ENCODE measurements at places on chromosomes 12 and 14.
A peak's percentile ranks its signal among the peaks of the same experiment; 100 is the strongest.

GRCh38 chr12:8562310-8562709 lies 21.6 kb upstream of the CLEC4E start:
- DNase-seq = no peak

- DNase-seq = no peak
These were observed 322.2 kb downstream of the TMEM121 start for GRCh38 chr14:105848570-105848969.

- no peak for DNase-seq
These were observed 3.1 kb upstream of the TPH2 start for GRCh38 chr12:71935594-71935993.

DNA sequence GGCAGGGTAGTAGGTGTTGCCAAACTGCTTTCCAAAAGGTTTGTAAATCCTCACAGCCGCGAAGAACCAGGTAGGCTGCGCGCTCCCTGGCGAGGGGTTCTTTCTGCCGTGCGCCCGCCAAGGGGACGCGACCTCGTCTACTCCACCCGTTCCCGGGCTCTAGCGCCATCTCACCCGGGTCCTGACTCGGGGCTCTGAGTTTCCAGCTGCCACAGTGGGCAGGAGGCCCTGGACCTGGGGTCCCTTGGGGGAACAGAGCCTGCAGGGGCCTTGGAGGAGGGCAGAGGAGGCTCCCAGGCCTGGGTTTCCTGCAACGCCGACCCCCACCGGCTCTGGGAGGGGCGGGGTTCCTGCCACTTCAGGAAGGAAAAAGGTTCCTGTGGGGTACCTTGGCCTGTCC lies 706 bp downstream of the ANHX start:
- no peak for DNase-seq

DNA sequence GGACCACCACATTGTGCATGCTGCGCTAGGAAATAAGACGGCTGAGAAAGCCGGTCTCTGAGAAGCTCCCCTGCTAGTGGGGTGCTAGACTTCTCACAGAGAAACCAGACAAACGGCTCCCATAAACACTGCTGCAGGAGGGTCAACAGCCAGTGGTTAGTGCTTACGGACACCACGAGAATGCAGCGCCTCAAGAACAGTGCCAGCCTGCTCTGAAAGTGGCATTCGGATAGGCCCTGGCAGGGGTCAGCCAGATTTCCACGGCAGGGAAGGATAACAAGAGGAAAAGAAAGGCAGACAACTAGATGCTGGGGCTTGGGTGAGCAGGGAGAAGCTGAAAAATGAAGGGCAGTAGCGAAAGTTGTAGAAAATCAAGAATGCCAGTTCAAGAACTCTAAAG lies 26.4 kb downstream of the PPTC7 start:
- DNase-seq = no peak

DNA sequence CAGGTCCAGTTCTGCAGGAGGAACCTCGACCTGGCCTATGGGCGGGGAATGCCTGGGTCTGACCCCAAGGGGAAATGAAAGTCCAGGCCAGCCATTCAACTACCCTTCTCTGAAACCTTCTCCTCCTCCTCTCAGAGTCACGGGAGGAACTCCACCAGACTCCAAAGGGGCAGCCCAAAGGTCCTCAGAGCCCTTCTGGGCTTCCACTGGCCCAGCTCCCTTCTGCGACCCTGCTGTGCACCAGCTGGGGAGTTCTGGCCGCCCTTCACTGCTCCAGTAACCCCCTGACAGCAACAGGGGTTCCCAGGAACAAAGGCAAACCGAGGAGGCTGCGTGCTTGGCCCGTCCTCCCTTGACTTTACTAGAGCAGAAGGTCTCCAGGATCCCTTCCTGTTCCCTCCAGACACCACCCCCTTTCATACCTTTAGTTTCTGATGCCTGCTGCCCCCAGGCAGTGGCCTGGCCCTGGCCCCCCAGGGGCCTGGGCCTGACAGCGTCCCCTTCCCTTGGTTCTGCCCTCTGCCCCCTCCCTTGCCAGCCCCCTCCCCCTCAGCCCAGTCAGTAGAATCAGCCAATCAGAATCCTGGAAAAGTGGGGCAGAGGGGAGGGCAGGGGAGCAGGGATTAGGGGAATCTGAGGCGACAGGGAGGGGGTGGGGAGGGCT lies 850 bp upstream of the ZNF385A start:
- DNase-seq = no peak

- DNase-seq = no peak
These were observed 157.4 kb upstream of the FOXG1 start for GRCh38 chr14:28608851-28609828.

- DNase-seq = no peak
These were observed 15.0 kb downstream of the CEP128 start for GRCh38 chr14:80926397-80927082.

- DNase-seq = no peak
These were observed 84.6 kb upstream of the CCDC196 start for GRCh38 chr14:66401449-66402095.

GRCh38 chr14:103729496-103730448 lies 14.2 kb downstream of the ZFYVE21 start:
- DNase-seq = no peak

DNA sequence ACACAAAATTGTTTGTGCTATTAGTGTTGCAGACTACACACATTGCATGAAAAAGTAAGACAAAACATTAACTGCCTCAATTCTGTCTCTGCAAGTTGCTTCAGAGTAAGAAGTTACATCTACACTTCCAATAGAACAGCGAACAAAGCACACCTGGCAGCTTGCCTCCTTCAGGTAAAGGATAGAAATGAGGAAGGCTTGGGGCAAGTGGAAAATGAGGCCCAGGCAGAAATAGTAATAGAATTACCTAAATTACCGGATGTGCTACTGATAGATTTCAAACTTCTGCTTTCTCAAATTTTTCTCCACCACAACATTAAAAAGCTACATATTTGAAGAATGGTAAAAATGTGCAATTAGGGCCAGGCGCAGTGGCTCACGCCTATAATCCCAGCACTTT lies 37.7 kb downstream of the CCDC175 start:
- no peak for DNase-seq

DNA sequence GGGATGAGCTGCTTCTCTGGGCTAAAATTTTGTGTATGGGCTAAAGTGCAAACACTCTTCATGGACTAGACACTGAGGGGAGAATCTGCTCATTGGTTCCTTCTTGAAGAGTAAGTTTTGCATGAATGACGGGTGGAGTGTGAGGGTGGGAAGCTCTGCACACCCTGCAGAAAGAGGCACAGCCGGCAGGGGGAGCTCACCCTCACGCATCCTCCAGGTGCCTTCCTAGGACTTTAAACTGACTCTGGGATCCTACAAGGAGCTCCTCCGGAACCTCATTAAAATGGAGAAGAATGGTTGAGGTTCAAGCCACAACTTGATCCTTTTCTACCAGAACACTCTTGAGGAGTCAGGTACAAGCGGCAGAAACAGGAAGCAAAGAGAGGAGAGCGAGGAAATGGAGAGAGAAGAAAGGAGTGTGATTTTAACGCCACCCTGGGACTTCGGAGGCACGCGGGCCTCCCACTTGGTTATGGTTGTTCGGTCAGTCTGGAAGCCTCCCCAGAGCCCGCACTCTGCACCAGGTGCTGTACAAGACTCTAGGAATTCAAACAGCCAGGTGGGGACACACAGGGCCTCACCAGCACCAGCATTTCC lies 87.5 kb downstream of the SETD3 start:
- peak; percentile 27 for DNase-seq

DNA sequence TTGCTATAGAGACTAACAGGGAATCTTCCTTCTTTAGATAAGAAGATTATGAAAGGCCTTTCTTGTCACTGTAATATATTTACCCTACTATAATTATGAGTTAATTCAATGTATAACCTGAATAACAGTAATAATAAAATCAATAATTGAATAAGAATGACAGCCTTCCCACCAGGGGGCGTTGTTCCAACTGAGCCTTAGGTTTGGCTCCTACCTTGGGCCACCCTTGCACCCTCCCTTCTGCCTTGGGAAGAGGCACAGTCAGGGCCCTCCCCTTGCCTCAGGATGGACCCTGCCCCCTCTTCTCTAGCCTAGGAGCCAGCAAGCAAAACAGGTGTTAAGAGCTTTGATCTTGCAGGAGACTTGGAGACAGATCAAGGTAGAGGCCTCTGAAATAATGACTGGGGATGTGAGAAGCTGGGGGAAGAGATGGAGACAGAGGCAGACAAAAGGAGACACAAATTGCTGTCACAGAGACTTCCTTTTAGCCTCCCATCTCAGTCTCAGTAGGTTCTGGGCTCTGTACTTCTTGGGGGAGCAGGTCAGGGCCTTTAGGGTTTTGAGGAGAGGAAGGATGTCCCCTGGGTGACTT lies 40.1 kb upstream of the CISTR start:
- DNase-seq = peak; percentile 21

- peak; percentile 55 for DNase-seq
These were observed 48.6 kb upstream of the GTF2A1 start for GRCh38 chr14:81269100-81269978.

GRCh38 chr14:57884175-57884574 lies 18.3 kb upstream of the SLC35F4 start:
- DNase-seq = no peak

All from CD4-positive, alpha-beta T cell treated with Interleukin-2 at 100 ng/mL for 4 hours (primary cell).